Regular cardiac myocyte (primary cell): ENCODE measurements at places on chromosomes 12 and 14. TPM values are rescaled to one million over a fixed set of nuclear protein-coding genes. Genes with fewer than 3 reads are reported as not detected.

Gene LRRC43
- total RNA-seq = 0.38 and 1.7 TPM in 2 replicates

Gene ZNF891
- 0.58 and 1.1 TPM in 2 replicates for total RNA-seq

Gene GALNT9
- 0.19 and 0.28 TPM in 2 replicates for total RNA-seq

Gene CCDC197
- not detected in 2 replicates for total RNA-seq

Gene BICDL1
- total RNA-seq = 0.28 and 0.38 TPM in 2 replicates

Gene ARHGAP9
- total RNA-seq = 0.38 TPM in 1 of 2 replicates, not detected in the other

Gene OVCH1
- total RNA-seq = under 0.01 and 0.28 TPM in 2 replicates

Gene SOX5
- total RNA-seq = 2.7 and 4.8 TPM in 2 replicates

Gene FOXG1
- total RNA-seq = under 0.01 TPM in 1 of 2 replicates, not detected in the other

Gene KCNA1
- under 0.01 TPM in 1 of 2 replicates, not detected in the other for total RNA-seq

Gene AQP2
- not detected in 2 replicates for total RNA-seq

Gene NGB
- total RNA-seq = not detected in 2 replicates

Gene PIK3C2G
- not detected in 2 replicates for total RNA-seq

Gene ATG14
- 9.0 and 21.4 TPM in 2 replicates for total RNA-seq
